ENCODE measurements at places on chromosomes 2 and 18.

DNA sequence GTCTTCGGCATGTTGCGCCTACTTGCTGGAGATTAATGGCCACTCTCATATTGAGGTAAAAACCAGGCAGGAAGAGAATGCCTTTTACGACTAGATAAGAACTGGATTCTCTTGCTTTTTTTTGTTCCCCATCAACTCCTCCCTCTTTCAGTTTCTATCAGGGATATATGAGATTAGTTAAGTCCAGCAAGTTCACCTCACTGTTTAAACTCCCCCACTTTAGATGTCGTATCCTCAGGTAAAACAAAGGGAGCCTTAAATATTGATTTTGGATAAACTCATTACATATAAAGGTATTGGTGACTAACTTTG is 98.4 kb downstream of the PLEKHM3 start:
- no peak for DNase-seq

- DNase-seq = no peak
Measured at GRCh38 chr18:77086656-77087392, 45.8 kb downstream of the MBP start.

DNA sequence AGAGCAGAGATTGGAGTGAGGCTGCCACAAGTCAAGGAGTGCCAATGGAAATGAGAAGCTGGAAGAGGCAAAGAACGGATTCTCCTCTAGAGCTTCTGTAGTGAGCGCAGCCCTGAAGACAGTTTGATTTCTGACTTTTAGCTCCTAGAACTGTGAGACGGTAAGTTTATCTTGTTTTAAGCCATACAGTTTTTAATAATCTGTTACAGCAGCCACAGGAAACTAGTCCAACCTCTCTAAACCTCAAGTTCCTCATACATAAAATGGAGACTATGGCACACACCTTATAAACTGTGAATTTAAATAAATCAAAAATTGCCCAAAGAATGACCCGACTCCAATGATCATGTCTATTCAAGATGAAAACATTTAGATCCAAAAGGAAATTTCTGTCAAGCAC is 596.5 kb downstream of the BCL11A start:
- no peak for DNase-seq

DNA sequence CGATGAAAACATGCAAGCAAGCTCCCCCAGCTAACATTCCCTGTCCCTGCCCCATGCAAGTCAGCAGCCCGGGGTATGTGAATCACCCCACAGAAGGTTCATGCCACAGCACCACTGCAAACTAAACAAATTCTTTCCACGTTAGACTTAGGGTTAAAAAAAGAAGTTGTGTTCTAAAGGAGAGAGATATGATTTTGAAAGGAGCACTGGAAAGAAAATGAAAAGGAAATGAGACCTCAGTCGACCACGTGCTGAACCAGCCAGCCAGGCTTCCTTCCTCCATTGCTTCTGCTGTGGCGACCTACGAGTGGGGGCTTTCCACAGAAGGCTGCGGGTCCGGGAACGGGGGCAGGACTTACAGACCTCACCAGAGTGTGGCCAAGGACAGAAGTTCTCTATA is 52.0 kb downstream of the ARL4C start:
- DNase-seq = no peak

GRCh38 chr18:8868276-8868675 is 162.9 kb downstream of the MTCL1 start:
- no peak for DNase-seq

GRCh38 chr2:31287654-31288053 is 53.7 kb downstream of the EHD3 start:
- DNase-seq = no peak

DNA sequence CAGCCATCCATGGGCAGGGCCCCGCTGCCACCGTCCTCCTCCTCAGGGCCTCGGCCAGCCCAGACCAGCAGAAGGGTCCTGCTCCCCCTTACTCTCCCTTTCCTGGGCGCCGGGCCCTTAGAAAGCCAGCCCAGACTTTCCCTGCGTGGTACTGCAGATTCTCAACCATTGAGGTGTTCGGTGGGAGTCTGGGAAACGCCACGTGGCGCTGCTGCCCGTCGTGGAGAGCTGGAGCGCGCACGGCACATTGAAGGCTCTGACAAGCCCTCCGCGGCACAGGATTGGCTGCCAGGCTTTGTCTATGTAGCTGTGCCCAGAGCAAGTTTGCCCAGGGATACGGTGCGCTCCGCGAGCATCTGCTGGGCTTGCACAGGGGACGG is 10.4 kb upstream of the KLHL30 start:
- DNase-seq = no peak

DNA sequence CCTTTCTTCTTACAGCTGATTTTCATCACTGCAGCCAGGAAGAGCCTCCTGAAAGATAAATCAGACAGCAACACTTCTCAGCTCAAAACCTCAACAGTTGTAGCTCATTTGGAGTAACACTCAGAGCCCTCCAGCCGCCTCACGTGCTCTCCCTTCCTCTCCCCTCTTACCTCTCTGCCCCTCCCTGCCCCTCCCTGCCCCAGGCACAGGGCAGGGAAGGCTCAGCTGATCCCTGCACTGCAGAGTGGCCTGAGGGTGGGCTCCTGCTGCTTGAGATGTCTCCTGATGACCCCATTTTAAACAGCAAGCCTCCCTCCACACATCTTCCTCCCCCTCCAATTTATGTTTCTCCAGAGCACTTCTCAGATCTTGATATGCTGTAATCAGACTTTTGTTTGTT is 54.4 kb downstream of the SH3YL1 start:
- no peak for DNase-seq

DNA sequence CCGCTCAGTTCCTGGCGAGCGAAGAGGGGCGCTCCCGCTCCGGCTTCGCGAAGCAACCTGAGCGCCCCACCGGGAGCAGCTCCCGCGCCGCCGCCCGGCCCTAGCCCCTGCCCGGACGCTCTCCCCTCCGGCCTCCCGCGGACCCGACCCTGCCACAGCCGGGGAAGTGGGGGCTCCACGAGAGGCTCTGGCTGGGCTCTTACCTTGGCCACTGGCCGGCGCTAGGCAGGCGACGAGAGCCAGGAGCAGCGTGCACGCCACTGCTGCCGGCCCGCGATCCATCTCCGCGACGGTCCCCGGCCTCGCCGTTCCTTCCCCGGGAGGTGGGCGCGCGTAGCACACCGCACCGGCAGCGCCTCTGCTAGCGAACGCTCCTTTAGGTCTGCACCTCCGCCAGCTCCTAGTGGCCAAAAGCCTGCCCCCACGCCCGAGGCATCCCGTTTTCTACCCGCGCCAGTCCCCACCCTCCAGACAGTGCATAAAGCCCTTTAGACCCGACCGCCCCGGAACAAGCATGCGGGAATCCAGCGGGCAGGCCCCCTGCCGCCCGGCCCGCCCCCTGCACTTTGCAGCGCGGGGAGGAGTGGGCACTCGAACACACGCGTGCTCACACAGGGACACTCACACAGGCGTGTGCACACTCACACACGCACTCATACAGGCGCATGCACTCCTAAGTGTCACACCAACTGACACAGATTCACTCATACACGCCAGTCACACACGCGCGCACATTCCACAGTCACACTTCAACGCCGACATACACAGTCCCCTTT is at the start of gene LRP2:
LRP2 (minus strand) TSS at position 417 of the 776 bp plus-strand sequence; CDS start at position 282, 135 bp downstream.
- no peak for DNase-seq

- no peak for DNase-seq
Measured at GRCh38 chr2:232894251-232894650, 24.2 kb downstream of the SNORC start.

DNA sequence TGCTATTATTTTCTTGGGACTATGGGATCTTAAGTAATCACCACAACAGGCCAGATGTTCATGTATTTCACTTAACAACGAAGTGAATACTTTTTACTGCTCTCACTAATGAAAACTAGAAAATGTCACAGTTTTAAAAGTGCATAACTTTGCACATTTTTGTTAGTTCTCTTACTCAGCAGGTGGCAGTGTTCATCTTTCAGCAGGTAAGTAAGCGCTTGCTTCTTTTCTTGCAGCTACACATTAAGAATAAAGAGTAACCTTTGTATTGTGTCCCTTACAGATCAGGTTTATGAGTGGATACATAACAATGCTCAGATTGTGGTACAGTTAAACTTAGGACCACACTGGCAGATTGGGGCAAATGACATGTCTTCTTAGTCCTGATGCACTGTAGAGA is 61.0 kb downstream of the DAW1 start:
- no peak for DNase-seq

DNA sequence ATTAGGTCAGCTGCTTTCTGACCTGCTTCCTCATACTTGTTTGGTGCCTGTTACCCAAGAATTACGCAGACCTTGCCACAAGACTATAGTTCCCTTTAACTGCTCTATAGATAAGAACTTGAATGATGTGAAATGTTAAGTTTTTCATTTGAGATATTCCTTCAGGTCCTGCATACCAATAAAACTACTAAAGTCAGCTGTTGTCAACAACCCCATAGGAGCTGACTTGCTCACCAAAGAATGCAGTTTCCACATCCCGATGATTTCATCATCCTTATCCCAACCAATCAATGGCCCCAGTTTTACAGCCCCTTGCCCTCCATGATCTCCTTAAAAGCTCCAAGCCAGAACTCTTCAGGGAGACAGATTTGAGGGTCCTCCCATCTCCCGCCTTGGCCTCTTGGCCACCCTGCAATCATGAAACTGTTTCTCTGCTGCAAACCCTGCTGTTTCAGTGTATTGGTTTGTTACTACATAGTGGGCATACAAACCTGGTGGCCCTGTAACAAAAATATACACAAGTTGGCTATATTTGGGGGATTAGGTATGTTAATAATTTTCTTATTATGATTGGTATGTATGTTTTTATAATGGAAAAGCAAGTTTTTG is 396.3 kb upstream of the CHST9 start:
- no peak for DNase-seq

DNA sequence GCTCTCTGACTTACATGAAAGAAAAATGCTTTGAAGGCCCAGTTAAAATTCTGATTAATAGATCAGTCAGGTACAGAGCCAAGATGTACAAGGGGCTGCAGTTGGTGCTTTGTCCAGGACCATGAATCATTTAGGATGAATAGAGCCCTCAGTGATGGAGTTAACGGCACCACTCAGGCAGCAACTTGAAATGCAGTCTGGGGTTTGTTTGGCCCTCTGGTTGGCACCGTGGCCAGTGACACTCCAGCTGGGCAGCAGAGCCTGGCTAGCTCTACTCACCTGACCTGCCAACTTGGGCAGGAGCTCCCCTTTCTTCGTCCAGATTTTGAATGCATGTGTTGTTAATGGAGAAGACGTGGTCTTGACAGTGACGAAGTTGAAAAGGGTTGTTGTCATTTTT is 493.0 kb upstream of the ACVR2A start:
- no peak for DNase-seq

DNA sequence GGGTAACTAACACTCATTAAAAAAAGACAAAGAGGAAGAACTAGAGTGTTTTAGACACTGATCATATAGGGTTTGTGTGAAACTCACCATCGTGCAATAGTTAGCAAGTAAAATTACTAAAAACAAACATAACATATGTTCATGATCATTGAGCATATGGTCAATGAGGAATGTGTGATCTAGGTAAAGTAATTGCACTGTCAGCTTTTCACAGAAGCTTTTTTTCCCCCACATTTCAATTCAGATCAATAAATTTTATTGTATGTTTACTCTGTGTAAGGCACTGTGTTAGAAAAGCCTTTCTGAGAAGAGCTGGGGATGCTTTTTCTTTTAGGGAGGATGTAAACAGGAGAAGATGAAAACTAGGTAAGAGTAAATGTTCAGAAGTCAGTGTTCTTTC is 348.2 kb downstream of the LRP1B start:
- no peak for DNase-seq

GRCh38 chr18:73758446-73758845 is 389.2 kb downstream of the FBXO15 start:
- DNase-seq = no peak

GRCh38 chr18:63823516-63824219 is 48.5 kb downstream of the SERPINB7 start:
- peak; percentile 13 for DNase-seq

DNA sequence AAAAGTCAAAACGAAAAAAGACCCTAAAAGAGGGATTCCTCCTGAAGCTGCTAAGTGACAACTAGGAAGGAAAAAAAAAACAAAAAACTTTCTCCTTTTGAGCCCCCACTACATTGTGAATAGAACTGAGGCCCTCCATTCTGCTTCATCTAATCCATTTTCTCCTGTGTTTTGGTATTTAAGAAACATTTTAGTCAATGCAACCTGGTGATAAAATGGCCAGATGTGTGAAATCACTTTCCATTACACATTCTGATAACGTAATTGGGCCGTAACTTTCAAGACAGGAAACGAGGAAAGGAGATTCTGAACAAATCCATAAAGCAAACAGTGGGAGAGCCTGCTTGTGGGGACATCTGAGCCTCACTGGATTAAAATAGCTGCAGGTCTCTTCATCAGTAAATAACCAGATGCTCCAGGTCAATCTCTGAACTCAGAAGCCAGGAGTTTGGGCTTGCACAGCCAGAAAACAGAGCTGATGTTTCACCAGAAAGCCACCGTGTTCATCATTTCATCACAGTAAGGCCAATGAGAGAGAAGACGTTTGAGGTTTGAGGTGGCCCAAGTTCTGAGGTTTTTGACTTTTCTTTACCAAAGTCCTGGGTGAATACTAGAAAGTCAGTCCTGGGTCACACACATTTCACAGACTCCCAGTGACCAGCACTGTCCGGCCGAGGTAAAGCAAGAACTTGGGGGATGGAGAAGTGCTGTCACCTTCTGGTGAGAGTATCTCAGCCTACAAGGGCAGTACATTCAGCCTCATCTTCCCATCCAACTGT is 47.8 kb downstream of the TGFA start:
- no peak for DNase-seq

DNA sequence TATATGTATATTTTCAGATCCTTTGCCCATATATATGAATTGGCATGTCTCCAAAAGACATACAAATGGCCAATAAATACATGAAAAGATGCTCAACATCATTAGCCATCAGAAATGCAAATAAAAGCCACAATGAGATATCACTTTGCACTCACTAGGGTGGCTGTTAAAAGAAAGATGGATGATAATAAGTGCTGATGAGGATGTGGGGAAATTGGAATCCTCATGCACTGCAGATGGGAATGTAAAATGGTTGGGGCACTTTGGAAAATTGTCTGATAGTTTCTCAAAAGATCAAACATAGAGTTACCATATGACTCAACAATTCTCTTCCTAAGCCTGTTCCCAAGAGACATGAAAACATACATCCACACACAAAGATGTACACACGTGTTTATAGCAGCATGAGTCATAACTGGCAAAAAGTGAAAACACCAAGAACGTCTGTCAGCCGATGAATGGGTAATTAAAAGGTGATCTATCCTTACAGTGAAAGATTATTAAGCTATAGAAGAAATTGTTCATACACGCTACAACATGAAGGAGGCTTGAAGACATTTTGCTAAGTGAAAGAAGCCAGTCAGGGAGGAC is 19.7 kb downstream of the NGEF start:
- no peak for DNase-seq

DNA sequence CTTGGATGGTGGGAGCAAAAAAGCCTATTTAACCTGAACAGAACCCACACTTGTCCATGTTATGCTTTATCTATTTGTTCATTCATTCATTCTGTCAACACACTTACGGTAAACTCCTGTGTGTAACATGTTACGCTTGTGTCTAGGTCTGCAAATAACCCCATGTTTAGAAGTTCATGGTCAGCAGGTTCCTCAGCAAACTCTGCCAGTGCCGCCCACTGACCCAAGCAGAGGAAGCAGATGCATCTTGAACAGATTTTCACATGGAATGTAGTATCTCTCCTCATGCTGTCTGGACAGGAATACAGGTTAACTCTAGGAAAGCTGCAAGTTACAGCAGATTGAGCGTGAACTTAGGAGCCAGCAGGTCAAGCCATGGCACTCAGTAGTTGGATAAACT is 213.7 kb upstream of the COPS8 start:
- no peak for DNase-seq
